ENCODE measurements at places on chromosomes 11 and 22. TPM values are rescaled to one million over a fixed set of nuclear protein-coding genes. Genes with fewer than 3 reads are reported as not detected.

CCDC82 gene
- 13.9 TPM for total RNA-seq

C11orf52 gene
- 0.49 TPM for total RNA-seq

HOATZ gene
- not detected for total RNA-seq

CRYBB2 gene
- total RNA-seq: not detected

SORL1 gene
- 0.07 TPM for total RNA-seq

LAYN gene
- total RNA-seq: 19.8 TPM

GRAP2 gene
- total RNA-seq: not detected

NDUFA6 gene
- 75.2 TPM for total RNA-seq

PLEKHA7 gene
- 1.1 TPM for total RNA-seq

NLRP14 gene
- total RNA-seq: not detected

CEP126 gene
- 0.34 TPM for total RNA-seq

SHISA8 gene
- not detected for total RNA-seq

UPK3A gene
- not detected for total RNA-seq

TPCN2 gene
- total RNA-seq: 4.6 TPM

MAPK12 gene
- total RNA-seq: 53.5 TPM

POU2AF2 gene
- not detected for total RNA-seq

MRGPRE gene
- total RNA-seq: not detected

KBTBD3 gene
- 0.73 TPM for total RNA-seq

ZNF70 gene
- 2.7 TPM for total RNA-seq

FOLR3 gene
- not detected for total RNA-seq

KIRREL3 gene
- not detected for total RNA-seq

NRGN gene
- 21.7 TPM for total RNA-seq

IL18BP gene
- 6.4 TPM for total RNA-seq

IGLL1 gene
- not detected for total RNA-seq

SYT8 gene
- total RNA-seq: not detected

UBE2L6 gene
- 104 TPM for total RNA-seq

FERMT3 gene
- total RNA-seq: 69.7 TPM

C11orf91 gene
- total RNA-seq: not detected

AMPD3 gene
- total RNA-seq: 4.1 TPM

SPON1 gene
- 0.13 TPM for total RNA-seq

OR4A16 gene
- not detected for total RNA-seq

PARVG gene
- 0.44 TPM for total RNA-seq

MS4A3 gene
- not detected for total RNA-seq

CCND1 gene
- 576 TPM for total RNA-seq

FGF3 gene
- total RNA-seq: not detected

CWF19L2 gene
- 6.4 TPM for total RNA-seq

CCDC73 gene
- not detected for total RNA-seq

CLCF1 gene
- 6.8 TPM for total RNA-seq

C22orf42 gene
- not detected for total RNA-seq

Measured in mammary microvascular endothelial cell (primary cell).